Right cardiac atrium (tissue), 5 donors: ENCODE measurements at places on chromosomes 3 and 15. TPM values are rescaled to one million over a fixed set of nuclear protein-coding genes. Genes with fewer than 3 reads are reported as not detected.

Gene MUSTN1
- 152 TPM for polyA plus RNA-seq

Gene CFAP100
- not detected for polyA plus RNA-seq

Gene TMCO5A
- polyA plus RNA-seq, result not detected

Gene BTLA
- polyA plus RNA-seq, result 0.09 TPM

Gene SGO1
- not detected for polyA plus RNA-seq

Gene FBXL22
- polyA plus RNA-seq, result 19.5 TPM

Gene GP5
- 0.07 TPM for polyA plus RNA-seq

Gene PARP16
- polyA plus RNA-seq, result 4.3 TPM

Gene TRH
- polyA plus RNA-seq, result not detected

Gene B3GALNT1
- 27.5 TPM for polyA plus RNA-seq

Gene VEPH1
- polyA plus RNA-seq, result 0.25 TPM

Gene FBXL2
- 2.0 TPM for polyA plus RNA-seq

Gene CDC25A
- 0.86 TPM for polyA plus RNA-seq

Gene CNTN3
- 5.6 TPM for polyA plus RNA-seq

Gene SLC7A14
- 0.05 TPM for polyA plus RNA-seq

Gene CD276
- polyA plus RNA-seq, result 35.4 TPM

Gene CLDN16
- 0.05 TPM for polyA plus RNA-seq

Gene RAB6B
- polyA plus RNA-seq, result 23.6 TPM

Gene IL12A
- 0.29 TPM for polyA plus RNA-seq

Gene LRRN1
- polyA plus RNA-seq, result 0.05 TPM

Gene DNAH12
- polyA plus RNA-seq, result 0.09 TPM

Gene NR2F2
- 43.0 TPM for polyA plus RNA-seq

Gene DCLK3
- polyA plus RNA-seq, result 0.18 TPM

Gene METTL6
- polyA plus RNA-seq, result 8.8 TPM

Gene SLC28A1
- 0.32 TPM for polyA plus RNA-seq

Gene CRYGS
- 1.3 TPM for polyA plus RNA-seq

Gene KBTBD8
- 2.0 TPM for polyA plus RNA-seq

Gene SPSB4
- polyA plus RNA-seq, result 6.9 TPM

Gene BSN
- polyA plus RNA-seq, result 0.38 TPM

Gene IMPG2
- 0.05 TPM for polyA plus RNA-seq

Gene LSAMP
- polyA plus RNA-seq, result 1.4 TPM

Gene ROPN1B
- 4.5 TPM for polyA plus RNA-seq

Gene SAMMSON
- not detected for polyA plus RNA-seq

Gene DBR1
- polyA plus RNA-seq, result 5.8 TPM

Gene PAQR9
- polyA plus RNA-seq, result 4.7 TPM

Gene SSUH2
- 1.8 TPM for polyA plus RNA-seq

Gene SLC51A
- 0.81 TPM for polyA plus RNA-seq

Gene ZBBX
- not detected for polyA plus RNA-seq

Gene SOX2
- polyA plus RNA-seq, result 1.0 TPM

Gene ISL2
- 0.05 TPM for polyA plus RNA-seq

Gene EPHA3
- 2.7 TPM for polyA plus RNA-seq

Gene ZNF501
- 1.9 TPM for polyA plus RNA-seq

Gene GNAT1
- not detected for polyA plus RNA-seq

Gene PLIN1
- polyA plus RNA-seq, result 38.8 TPM

Gene PLA2G4F
- 1.1 TPM for polyA plus RNA-seq

Gene ACSBG1
- polyA plus RNA-seq, result 1.1 TPM
